Forelimb muscle (tissue), 1 donor: ENCODE measurements at places on chromosomes 6 and 20.

GRCh38 chr6:47302043-47302442 lies 7.7 kb downstream of the TNFRSF21 start:
- no peak for DNase-seq

DNA sequence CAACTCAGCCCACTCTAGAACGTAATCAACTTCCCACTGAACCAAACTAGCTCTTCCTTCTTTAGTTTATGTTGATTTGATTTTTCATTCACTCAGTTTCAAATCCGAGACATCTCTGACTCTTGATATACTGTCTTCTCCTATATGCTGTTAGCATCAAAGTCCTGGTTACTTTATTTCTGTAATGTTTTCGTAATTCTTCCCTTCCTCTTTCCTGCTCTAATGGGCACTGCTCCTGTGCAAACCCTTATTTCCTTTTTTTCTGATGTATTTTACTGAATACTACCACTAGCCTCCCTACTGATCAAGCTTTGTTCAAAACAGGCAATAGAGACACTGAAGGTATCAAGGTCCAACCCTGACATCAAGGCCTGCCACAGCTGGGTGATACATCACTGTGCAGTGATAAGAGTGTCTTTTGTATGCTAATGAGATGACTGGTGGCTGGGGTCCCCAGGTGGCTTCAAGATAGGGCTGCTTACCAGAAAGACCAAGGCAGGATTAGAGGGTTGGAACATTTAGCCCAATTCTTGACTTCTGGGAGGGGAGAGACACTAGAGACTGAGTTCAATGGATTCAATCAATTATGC lies 95.2 kb downstream of the KIF13A start:
- DNase-seq: no peak

- no peak for DNase-seq
These were observed 20.8 kb downstream of the RRBP1 start for GRCh38 chr20:17661121-17661744.

- DNase-seq: no peak
These were observed 26.1 kb downstream of the FAM184A start for GRCh38 chr6:119052292-119052889.

GRCh38 chr6:102387326-102388033 lies 994.0 kb downstream of the GRIK2 start:
- DNase-seq: no peak

DNA sequence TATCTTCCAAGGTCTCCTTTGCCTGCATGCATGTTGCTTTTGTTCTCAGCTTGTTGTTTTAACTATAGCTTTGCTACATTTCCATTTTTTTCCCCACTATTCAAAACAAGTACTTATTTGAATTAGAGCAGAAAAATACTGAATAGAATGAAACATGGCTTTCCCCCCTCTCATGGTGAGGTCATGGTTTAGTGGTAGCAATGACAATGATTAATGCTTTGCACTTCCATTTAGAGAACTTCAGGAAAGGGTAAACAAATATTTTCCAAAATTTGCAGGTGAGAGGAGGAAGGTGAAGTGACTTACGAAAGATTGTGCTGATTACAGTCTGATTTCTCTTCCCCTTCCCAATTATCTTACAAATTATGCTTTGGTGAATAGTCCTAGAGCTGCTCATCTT lies 47.8 kb upstream of the TRAF3IP2 start:
- DNase-seq: no peak

DNA sequence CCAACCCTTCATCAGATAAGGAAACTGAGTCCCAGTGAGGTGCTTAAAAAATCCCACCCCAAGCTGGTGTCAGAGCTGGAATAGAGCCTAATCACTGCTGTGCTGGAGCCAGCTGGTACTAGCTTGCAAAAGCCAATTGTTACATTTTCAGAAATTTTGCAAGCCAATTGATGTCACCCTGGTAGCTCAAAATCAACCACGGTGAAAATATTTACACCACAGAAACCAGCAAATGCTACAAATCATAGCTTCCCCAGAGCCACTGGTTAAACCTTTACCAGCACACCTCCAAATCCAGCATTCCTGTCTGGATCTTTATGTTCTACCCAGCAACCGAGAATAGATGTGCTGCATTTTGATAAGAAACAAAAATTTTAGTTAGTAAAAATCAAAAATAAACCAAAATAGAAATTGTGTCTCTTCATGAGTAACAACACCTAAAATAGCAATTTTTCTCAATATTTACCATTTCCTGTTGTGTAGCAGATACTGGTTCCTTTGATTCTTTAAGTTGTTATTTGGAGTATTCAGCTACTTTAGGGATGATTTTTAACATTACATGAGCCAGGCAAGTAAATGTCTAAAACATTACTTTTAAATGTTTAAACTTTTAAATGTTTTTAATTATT lies 7.2 kb upstream of the LCA5 start:
- no peak for DNase-seq

DNA sequence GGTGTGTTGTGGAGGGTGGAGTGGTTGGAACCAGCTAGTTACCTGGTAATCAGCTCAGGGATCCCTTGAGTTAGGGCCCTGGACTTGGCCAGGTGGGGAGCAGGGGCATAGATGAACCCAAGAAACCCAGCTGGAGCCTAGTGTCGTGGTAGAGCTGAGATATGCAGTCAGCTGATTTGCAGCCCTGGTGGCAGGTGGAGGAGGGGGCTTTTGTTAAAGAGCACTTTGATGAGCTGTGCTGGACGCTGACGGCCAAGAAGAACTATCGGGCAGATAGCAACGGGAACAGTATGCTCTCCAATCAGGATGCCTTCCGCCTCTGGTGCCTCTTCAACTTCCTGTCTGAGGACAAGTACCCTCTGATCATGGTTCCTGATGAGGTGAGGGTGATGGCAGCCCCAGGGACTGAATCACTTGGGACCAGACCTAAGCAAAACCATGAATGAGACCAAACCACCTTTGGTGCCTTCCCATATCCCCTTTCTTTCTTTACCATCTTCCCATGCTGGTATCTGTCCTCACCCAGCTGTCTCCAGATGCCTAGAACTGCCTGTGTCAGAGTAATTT lies 12.7 kb downstream of the DEF6 start:
- DNase-seq: no peak

- no peak for DNase-seq
These were observed 881.5 kb downstream of the C6orf118 start for GRCh38 chr6:164427728-164428402.

GRCh38 chr20:32337937-32338661 lies 20.0 kb upstream of the ASXL1 start:
- no peak for DNase-seq

- no peak for DNase-seq
These were observed 22.3 kb upstream of the ROS1 start for GRCh38 chr6:117448011-117448410.

GRCh38 chr6:56459030-56459805 lies 183.5 kb downstream of the DST start:
- DNase-seq: no peak

DNA sequence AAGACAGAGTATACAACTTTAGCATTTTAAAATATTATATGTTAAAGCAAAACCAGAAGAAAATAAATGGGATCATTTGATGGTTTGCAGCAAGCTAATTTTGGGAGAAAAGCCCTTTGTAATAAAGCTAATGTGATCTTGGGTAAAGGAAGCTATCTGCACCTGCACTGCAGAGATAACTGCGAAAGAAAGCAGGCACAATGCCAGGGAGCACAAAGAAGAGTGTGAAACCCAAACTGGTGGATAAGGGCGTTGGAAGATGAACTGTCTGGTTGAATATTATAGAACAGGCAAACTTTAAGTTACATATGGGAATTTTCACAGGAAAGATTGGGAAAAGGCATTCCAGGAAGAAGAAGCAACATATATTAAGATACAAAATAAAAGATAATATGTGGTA lies 179.2 kb upstream of the KHDRBS2 start:
- DNase-seq: no peak

- no peak for DNase-seq
These were observed 23.8 kb downstream of the CYB5R4 start for GRCh38 chr6:83883240-83883639.

DNA sequence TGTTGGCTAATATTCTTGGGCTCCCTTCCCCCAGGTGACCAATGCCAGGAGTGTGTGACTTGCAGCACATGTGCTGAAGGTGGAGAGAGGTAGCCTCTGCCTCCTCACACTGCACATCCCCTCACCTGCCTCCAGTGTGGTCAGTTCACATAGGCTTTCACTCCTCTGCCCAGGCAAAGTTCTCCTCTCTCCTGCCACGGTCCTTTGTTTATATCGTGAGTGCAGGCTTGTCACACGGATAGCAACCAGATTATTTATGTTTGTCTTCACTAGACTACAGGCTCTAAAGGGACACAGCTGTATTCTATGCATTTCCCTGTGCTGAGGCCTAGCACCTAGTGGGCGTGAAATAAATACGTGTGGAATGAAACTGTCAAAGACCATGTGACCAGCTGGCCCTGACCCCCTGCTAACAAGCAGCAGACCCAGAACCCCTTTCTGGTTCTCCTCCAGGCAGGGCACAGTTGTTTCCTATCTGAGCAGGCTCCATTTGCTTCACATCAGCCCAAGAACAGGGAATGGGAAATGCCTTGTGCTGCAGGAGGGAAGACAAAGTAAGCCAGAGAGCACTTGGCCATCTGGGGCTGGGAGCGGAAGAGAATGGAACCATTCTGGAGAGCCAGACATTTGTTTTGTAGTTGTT lies 42.3 kb downstream of the UNC5CL start:
- DNase-seq: no peak

DNA sequence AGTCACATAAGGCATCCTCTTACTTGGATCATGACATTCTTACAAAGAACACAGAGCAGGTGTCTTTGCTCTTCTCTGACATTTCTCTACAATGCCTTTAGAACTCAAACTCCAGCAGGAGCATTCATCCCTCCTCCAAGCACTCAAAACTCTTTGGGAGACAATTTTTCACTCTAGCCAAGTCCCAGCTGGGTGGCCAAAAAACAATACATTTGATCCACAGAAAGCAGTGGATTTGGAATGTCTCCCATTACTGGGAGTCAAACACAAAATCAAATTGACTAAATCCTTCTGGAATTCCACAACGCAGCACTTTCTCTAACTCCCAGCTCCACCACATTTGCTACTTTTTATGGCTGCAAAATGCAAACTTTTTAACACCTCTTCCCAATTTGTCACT lies 108.6 kb upstream of the VGLL2 start:
- no peak for DNase-seq

DNA sequence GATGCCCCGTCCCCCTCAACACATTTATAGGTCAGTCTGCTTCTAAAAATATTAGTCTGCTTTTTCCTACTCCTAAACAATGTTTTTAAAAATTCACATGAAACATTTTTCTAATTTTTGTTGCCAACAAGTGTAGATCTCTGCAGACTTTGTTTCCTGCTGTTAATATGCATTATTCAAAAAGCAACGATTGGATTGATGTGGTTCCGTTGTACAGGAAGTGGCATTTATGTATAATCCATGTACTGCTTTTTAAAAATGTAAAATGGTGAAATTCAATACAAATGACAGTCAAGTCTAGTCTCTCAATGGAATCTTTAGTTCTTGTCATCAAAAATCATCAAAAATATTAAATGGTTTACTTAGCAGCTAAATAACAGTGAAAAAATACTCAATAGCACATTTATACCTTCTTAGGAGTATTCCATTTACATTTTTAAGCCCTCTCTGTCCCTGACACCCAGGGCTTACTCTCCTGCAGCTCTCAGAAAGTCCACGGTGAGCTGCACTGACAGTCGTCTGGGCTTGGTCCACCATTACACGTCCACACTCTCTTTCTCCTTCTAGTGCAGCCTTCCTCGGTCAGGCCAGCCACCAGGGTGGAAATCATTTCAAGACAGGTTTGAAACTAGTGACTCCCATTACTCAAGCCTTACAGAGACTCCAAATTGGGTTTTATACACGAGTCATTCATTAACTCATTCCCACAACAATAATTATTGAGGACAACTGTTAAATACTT lies 211.5 kb downstream of the TMEM200A start:
- no peak for DNase-seq

GRCh38 chr20:2122936-2123335 lies 21.3 kb downstream of the STK35 start:
- DNase-seq: no peak

- DNase-seq: no peak
These were observed 247.2 kb downstream of the LAMA2 start for GRCh38 chr6:129130106-129130505.

GRCh38 chr6:158686791-158687381 lies 37.0 kb downstream of the SYTL3 start:
- no peak for DNase-seq

GRCh38 chr6:7827142-7827541 lies 83.4 kb downstream of the TXNDC5 start:
- DNase-seq: no peak

DNA sequence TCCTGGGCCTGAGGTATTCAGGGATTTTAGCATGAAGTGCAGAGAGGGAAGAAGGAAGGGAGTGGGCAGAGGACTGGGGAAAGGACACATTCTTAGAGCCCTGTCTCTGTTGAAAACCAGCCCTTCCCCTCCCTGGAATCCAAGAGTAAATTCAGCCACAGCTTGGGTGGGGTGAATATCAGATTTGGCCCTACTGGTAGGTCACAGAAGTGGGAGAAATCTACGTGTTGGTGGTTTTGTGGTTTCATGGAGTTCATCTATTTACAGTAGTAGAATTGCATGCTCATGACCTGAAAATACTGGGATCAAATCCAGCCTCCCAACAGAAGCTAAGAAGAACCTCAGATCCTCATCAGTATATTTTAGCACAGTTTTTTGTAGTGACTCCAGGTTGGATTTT lies 404.4 kb downstream of the BMP2 start:
- DNase-seq: no peak

- DNase-seq: no peak
These were observed at the start of gene TULP4 for GRCh38 chr6:158312165-158312564. Gene TULP4 (plus strand): TSS chr6:158312465. CDS start chr6:158314017, 1,552 bp downstream.

DNA sequence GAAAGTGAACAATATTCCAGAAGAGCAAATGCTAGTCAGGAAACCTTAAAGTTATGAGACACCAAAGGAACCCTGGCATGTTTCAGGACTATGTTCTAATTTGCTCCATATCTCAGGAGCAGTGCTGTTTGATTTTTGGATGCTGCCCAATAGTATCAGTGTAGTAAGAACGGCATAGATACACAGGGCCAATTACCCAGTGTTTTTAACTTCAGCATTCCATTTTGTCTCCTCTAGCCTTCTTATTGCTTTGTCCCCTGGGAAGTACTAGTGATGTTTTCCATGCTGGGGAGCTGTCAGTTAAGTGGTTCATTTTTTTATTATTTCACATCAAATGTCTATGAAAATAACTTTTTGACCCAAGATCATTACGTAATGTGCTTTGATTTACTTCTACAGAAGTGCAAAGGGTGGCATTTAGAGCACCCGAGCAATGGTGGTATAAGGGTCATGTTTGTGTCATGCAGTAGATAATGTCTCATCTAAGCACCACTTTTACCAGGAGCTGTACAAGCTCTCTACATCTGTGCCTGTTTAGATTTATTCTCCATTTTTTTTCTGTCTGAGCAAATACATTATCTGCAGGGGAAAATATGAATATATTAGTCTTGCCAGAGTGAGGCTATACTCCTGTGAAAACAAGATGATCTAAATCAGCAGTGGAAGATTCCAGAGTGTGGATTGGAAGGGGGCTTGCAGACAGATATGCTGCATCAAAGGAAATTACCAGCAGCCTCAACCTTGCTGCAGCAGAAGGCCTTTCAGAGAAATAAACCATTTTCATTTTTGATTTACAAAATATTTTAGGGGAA lies 198.8 kb upstream of the OPRM1 start:
- DNase-seq: no peak
